ENCODE measurements at places on chromosomes 7 and 10. TPM values are rescaled to one million over a fixed set of nuclear protein-coding genes. Genes with fewer than 3 reads are reported as not detected.

The PON1 gene
- total RNA-seq, result not detected

The PNLIPRP1 gene
- total RNA-seq, result not detected

The UCMA gene
- total RNA-seq, result not detected

The CCDC3 gene
- 0.18 TPM for total RNA-seq

The EMX2 gene
- not detected for total RNA-seq

The MKI67 gene
- total RNA-seq, result 253 TPM

The TMEM106B gene
- 31.2 TPM for total RNA-seq

The EBLN1 gene
- total RNA-seq, result not detected

The NPSR1 gene
- total RNA-seq, result not detected

The NUTM2D gene
- 2.5 TPM for total RNA-seq

The SLC13A1 gene
- not detected for total RNA-seq

The ATP6V0A4 gene
- 0.23 TPM for total RNA-seq

The SPDYE3 gene
- total RNA-seq, result not detected

The SLC16A12 gene
- not detected for total RNA-seq

The NUDT13 gene
- 1.5 TPM for total RNA-seq

The OGDHL gene
- total RNA-seq, result not detected

The TMEM236 gene
- total RNA-seq, result 0.15 TPM

The TUBB8 gene
- not detected for total RNA-seq

The FGL2 gene
- 4.2 TPM for total RNA-seq

The ARHGEF35 gene
- 6.0 TPM for total RNA-seq

The CALML3 gene
- total RNA-seq, result not detected

The PTER gene
- 18.3 TPM for total RNA-seq

The CAV2 gene
- not detected for total RNA-seq

The CXCL12 gene
- not detected for total RNA-seq

The LZTS2 gene
- total RNA-seq, result 18.5 TPM

The RASA4 gene
- 26.6 TPM for total RNA-seq

The EXOSC1 gene
- total RNA-seq, result 49.3 TPM

The NUTM2B gene
- 1.7 TPM for total RNA-seq

The TMEM26 gene
- not detected for total RNA-seq

The ELOVL3 gene
- not detected for total RNA-seq

The ZNF467 gene
- total RNA-seq, result 0.33 TPM

The KCND2 gene
- not detected for total RNA-seq

The PRXL2A gene
- total RNA-seq, result 4.5 TPM

The HTR7 gene
- 0.08 TPM for total RNA-seq

The LRRC61 gene
- total RNA-seq, result 26.8 TPM

The HOXA3 gene
- not detected for total RNA-seq

The NOLC1 gene
- 57.0 TPM for total RNA-seq

The CYP3A4 gene
- total RNA-seq, result not detected

The ANKRD61 gene
- total RNA-seq, result 0.20 TPM

The CLDN4 gene
- not detected for total RNA-seq

The GRM8 gene
- total RNA-seq, result not detected

The ALOX5 gene
- 6.8 TPM for total RNA-seq

The TAS2R3 gene
- total RNA-seq, result 1.5 TPM

The CCL26 gene
- not detected for total RNA-seq

The SPOCK2 gene
- total RNA-seq, result 418 TPM

The UNCX gene
- total RNA-seq, result not detected

The CFAP58 gene
- 0.45 TPM for total RNA-seq

The TMEM270 gene
- not detected for total RNA-seq

The SGCE gene
- total RNA-seq, result 0.90 TPM

The EBF3 gene
- total RNA-seq, result not detected

The SCIN gene
- 0.23 TPM for total RNA-seq

The NCF1 gene
- 1.5 TPM for total RNA-seq

The KIF11 gene
- total RNA-seq, result 79.5 TPM

Measured in activated CD4-positive, alpha-beta memory T cell treated with anti-CD3 and anti-CD28 coated beads, Interleukin-2, amount 10 ng/mL, durations not matched to agents 7 days and 5 days (primary cell).